T-helper 2 cell treated with Interferon-gamma antibody and Interleukin-4, amounts not matched to agents 100 ng/mL and 5 ng/mL, for 36 hours (primary cell): ENCODE measurements at places on chromosomes 16 and 17. TPM values are rescaled to one million over a fixed set of nuclear protein-coding genes. Genes with fewer than 3 reads are reported as not detected.

Gene CCR7
- 111 and 113 TPM in 2 replicates for total RNA-seq

Gene FOXN1
- not detected in 2 replicates for total RNA-seq

Gene HSPB9
- total RNA-seq = not detected in 2 replicates

Gene RNF112
- total RNA-seq = 0.20 and 0.27 TPM in 2 replicates

Gene NOG
- total RNA-seq = not detected in 2 replicates

Gene RMI2
- 59.5 and 59.6 TPM in 2 replicates for total RNA-seq

Gene DCTN5
- 99.9 and 103 TPM in 2 replicates for total RNA-seq

Gene NPIPA2
- 5.8 and 7.7 TPM in 2 replicates for total RNA-seq

Gene CD300LB
- total RNA-seq = not detected in 2 replicates

Gene OMG
- total RNA-seq = 0.52 and 0.75 TPM in 2 replicates

Gene DCAKD
- total RNA-seq = 28.6 and 28.7 TPM in 2 replicates
